Stimulated activated CD4-positive, alpha-beta T cell treated with anti-CD3 and anti-CD28 coated beads, Interleukin-15, amount 100 ng/mL, for 1 hour (primary cell): ENCODE measurements at places on chromosomes 3 and 15.

DNA sequence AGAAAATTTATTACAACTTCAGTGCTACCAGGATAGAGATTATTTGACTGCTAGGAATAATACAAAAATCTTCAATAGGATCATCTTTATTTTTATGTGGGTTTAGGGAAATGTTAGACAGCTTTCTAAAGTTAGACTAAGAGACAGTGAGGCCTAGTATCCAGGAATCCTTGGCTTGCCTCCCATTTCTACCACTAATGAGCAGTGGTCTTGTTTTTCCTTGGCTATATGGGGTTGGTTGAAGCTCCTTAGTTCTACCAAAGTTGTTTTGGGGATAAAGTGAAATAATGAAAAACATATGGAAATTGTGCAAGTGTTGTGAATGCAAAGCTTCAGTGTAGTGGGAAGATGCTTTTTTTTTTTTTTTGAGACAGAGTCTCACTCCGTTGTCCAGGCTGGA is 16.8 kb downstream of the AP4E1 start:
- DNase-seq = no peak

GRCh38 chr3:193981504-193981903 is 154.4 kb upstream of the HES1 start:
- DNase-seq = no peak

- DNase-seq = peak; percentile 3
Observed at GRCh38 chr3:187368251-187369088, at the start of gene RTP4. Gene RTP4, plus strand, starts transcription at chr3:187368385. Its CDS starts 57 bp downstream, at chr3:187368442.

DNA sequence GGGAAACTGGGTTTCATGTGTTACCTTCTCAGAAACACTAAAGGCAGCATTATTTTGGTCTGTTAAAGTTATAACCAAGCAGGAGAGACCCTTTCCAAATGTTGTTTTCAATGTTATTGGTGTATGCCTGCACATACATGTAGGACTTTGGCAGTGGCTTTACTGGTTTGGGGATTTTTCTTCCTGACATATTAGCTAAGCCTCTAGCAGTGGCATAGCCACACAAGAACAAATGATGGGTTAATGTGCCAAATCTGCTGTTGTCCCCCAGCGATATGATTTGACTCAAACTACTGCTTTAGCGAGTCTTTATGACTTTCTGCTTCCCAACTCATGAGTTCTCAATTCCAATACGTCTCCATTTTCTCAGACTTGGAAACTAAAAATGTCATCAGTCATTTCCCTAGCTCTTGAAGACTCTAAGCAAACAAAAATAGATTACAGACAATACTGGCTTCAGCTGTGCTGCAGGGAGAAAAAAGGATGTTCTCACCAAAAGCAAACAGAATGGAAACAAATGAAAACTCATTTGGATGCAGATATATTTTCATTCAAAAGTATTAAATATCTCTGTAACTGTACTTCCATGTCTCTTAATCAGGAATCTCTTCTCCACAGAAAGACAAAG is 29.6 kb downstream of the TPM1 start:
- no peak for DNase-seq

- DNase-seq = no peak
Observed at GRCh38 chr3:178585454-178585853, 49.2 kb downstream of the KCNMB2 start.

GRCh38 chr15:37112171-37112570 is 11.8 kb upstream of the MEIS2 start:
- DNase-seq = no peak

- DNase-seq = no peak
Observed at GRCh38 chr3:55636300-55637195, 149.4 kb upstream of the WNT5A start.

DNA sequence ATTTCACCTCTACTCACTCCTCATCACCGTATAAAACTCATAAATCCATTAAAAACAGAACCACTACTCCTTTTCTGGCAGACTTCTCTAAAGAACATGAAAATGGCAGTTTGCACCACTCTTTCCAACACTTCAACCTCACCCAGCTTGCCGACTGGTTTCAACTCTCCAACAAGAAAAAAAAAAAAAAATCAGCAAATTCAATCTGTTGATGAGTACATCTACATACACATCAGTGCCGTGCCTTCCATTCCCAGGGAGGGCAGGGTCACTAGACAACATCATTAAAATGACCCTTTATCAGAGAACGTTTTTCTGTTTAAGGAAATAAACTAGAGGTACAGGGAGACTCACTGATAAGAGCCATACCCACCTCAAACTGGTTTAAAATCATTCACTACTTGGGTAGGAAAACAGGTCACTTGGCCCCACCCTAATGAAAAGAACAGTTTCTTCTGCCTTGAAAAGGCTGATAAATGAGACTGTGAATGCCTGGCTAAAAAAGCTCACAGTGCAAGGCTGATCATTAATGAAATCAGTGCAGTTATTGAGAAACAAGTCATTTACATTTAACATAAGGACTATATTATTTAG is 6.0 kb downstream of the ANXA2 start:
- no peak for DNase-seq

GRCh38 chr3:99927671-99928457 is 110.2 kb downstream of the CMSS1 start:
- DNase-seq = no peak

DNA sequence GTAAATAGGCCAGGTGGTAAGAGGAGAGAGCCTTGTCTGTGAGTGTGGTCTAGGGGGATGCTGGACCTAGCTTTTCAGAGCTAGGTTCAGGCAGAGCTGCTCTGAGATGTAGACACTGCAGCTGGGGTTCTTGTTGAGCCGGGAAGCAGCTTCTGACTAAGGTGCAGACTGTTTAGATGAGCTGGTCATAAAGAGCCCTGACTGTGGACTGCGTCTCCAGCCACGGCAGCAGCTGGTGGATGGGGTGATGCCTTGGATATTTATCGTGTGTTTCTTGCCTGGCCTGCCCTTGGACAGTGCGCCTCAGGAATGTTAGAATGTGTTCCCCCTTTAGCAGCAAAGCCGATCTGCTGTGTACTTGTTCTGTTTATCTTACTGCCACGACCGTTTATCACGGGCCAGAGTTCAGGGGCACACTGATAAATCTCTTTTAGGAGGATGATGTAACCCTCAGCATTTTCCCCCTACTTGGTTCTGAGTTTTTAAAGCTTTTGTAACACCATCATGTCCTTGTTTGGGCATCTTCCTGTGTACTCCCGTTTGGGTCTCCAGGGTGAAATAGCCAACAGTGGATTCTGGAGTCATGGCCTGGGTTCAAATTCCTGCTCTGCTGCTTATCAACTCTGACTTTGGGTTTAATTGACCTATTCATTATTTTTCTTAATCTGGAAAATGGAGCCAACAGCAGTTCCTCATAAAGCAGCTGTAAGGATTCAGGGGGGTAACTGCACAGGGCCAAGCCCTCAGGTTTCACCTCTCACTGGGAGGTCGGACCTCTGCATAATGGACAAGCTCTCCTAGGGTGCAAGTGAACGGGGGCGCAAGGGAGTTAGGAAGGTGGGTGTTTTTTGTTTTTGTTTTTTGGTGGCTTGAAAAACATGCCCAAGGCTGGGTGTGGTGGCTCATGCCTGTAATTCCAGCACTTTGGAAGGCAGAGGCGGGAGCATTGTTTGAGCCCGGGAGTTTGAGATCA is 51.4 kb downstream of the FLNB start:
- no peak for DNase-seq

GRCh38 chr15:56240390-56240789 is 3.3 kb downstream of the RFX7 start:
- no peak for DNase-seq

GRCh38 chr3:156418428-156418827 is 136.5 kb downstream of the SSR3 start:
- no peak for DNase-seq

GRCh38 chr3:9820946-9821345 is 10.9 kb downstream of the TTLL3 start:
- no peak for DNase-seq

DNA sequence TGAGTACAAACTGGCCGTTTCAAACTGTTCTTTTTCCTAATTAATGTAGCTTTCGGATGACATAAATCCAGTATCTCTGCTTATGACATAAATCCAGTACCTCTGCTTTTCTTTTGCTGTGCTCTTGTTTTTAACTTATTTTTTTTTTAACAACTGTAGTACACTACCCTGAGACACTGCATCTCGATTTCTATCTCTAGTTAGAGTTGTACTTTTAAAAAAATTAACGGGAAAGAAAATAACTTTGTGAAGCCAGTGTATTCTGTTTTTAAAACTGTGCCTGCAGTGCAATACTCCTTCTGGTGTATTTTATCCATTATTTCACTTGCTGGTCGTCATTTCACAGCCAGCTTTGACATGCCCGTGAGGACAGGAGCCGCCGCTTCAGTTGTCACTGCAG is 46.6 kb downstream of the ASB7 start:
- no peak for DNase-seq

DNA sequence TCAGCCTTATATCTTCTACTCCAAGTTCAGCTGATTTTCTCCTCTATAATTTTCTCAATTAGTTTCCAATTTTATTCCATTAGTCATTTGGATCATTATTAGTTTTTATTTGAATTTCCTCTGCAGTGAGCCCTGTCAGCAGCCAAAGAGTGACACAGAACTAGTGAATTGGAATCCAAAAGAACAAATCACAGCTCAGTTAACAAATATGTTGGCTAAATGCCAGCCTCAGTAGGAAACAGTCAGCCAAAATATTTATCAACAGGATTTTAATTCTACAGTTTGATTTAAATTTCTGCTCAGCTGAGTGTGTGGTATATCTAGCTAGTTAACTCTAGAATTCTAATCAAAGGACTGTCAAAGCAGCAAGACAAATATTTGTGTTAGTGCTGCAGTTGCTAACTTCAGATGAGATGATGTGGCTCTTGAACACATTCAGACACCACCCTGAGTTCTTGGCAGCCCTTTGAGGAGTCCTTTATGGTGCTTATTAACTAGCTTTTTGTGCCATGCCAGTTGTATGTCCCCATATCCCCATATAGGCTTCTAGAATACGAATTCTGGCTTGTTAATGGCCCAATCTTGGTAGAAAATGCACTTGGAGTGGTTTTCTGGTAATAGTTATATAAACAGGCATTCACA is 194.5 kb downstream of the CPNE4 start:
- no peak for DNase-seq
